ENCODE measurements at places on chromosomes 1 and 21. TPM values are rescaled to one million over a fixed set of nuclear protein-coding genes. Genes with fewer than 3 reads are reported as not detected.
A peak's percentile ranks its signal among the peaks of the same experiment; 100 is the strongest.

- no peak for DNase-seq
- H3K4me1 ChIP-seq = peaks cover 6% of the 10 kb centered on the region
- H3K4me3 ChIP-seq = no peak overlapping the region
- peaks cover 3% of the 10 kb centered on the region for H3K36me3 ChIP-seq
Observed at GRCh38 chr1:10065344-10065685, 32.6 kb downstream of the UBE4B start.

GRCh38 chr1:6519935-6520671, 28.6 kb upstream of the PLEKHG5 start:
- peaks cover 1% of the 10 kb centered on the region for H3K36me3 ChIP-seq
- H3K27ac ChIP-seq = no peak overlapping the region
- no peak overlapping the region for H3K4me3 ChIP-seq
- no peaks in the 10 kb centered on the region for H3K4me1 ChIP-seq
- DNase-seq = no peak
- H3K27me3 ChIP-seq = no peaks in the 10 kb centered on the region

The ITLN2 gene
- 0.38 TPM for total RNA-seq

DNA sequence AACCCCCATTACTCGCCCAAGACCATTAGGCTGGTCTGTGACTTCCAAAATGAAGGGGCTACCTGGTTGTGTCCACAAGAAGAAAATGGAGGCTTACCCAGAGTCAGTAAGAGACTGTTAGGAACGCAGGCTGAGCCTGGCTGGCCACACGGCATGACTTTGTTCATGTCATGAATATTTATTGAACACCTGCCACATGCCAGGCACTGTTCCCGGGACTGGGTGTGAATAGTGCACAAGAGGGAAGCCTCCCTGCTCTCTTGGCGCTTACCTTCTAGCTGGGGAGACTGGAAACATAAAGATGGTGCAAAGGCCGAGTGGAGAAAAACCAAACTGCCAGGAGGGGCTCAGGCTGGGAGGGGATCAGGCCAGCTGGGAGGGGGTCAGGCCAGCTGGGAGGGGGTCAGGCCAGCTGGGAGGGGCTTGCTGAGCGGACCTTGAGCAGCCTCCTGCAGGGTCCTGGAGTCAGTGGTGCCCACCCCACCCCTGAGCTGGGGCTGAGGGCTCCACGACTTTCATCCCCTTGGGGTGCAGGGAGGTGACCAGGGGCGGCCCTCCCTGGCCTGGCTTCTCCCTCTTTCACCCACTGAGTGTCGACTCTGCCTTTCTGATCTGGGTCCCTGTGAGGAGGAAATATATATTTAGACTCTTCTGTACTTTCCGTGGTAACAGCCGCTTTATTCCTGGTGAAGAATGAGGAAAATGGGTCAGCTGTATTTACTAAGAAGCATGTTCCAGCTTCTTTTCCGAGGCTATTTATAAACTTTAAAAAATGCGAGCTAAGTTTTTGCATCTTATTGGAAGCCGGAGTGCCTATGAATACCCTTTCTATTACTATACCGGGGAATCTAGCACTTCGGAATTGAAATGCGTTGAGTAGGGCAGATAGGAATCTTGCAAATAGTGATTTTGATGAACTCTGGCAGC, 139.0 kb downstream of the CAMTA1 start:
- DNase-seq = no peak
- H3K4me3 ChIP-seq = no peak overlapping the region
- no peaks in the 10 kb centered on the region for H3K27me3 ChIP-seq
- H3K4me1 ChIP-seq = peaks cover 7% of the 10 kb centered on the region
- no peaks in the 10 kb centered on the region for H3K36me3 ChIP-seq

DNA sequence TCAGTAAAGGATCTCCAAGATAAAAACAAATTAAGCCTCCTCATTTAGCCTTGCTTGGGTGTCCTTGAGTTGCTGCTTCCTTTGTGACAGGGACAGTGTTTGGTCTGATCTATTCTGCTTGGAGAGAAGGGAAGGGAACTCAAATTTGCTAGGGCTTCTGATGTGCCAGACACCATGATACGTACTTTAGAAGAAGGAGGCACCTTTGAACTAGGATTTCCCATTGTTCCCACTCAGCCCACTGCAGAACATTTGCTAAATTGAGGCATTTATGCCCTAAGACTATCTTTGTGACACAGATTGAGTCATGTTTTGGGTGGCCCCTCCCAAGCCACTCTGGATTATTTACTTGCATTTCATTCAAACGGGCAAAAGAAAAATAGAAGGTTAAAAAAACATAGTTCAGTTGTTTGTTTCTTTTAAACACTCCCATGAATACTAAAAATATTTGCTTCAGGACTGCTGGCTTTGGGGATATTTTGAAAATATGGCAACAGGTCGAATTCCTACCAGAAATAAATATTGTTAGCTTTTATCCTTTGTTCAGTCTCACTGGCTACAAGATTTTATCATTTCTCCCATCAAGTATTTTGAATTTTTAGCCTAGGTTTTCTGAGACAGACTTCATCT, 81.9 kb upstream of the WLS start:
- DNase-seq = no peak
- no peaks in the 10 kb centered on the region for H3K36me3 ChIP-seq
- no peaks in the 10 kb centered on the region for H3K27me3 ChIP-seq
- H3K27ac ChIP-seq = no peak overlapping the region
- H3K4me1 ChIP-seq = no peaks in the 10 kb centered on the region

The FCN3 gene
- 0.47 TPM for total RNA-seq

The C4BPA gene
- total RNA-seq = 0.09 TPM

DNA sequence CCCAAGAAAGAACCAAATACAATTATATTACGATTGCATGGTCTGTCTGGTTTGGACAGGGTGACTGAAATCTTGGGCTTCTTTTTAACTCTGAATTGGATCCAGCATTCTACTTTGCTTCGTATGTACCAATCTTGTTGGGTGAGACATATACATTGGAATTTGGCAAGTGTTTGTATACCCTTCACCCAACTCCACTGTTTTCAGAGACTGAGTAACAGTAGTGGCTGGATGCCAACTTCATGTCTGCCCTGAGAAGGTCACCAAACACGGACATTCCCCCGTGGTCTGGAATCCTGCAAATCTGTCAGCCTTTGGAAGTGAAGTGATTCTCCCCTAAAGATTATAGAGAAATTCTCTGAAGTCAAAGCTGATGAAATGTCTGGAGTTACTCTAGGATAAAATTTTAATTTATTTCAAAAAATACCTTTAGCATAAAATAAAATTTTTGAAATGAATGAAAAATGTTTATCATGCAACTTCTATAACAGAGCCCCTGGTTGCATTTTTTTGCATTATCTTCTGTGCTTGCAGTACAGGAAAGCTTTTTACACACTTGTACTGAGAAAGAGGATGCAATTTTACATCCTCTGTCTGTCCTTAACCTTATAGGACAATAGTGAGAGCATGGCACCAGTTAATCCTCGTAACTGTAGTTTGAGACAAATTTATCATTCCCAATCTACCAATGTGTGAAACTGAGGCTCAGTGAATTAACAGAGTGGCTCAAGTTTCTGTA, 201.8 kb downstream of the DISC1 start:
- no peaks in the 10 kb centered on the region for H3K36me3 ChIP-seq
- no peak for DNase-seq
- no peaks in the 10 kb centered on the region for H3K4me1 ChIP-seq

The WNT2B gene
- total RNA-seq = 0.42 TPM

The TINAGL1 gene
- 6.3 TPM for total RNA-seq

DNA sequence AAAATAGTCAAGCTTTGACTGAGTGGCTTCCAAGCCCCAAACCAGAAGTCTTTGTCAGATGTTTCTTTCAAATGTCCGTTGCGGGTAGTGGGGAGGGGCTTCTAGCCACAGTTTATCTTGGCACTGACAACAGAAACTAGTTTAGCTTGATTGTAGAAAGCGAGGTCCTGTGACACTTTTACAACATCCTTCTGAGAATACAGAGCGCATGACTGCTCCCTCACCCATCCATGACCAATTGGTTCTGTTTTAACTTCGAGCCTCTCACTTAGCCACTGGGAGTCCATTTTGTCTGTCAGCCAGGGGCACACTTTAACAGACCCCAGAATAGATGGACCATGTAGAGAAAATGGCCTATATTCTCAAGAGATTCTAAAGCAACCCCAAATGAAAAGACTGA, 199.2 kb upstream of the ST6GALNAC5 start:
- no peaks in the 10 kb centered on the region for H3K27me3 ChIP-seq
- H3K36me3 ChIP-seq = no peaks in the 10 kb centered on the region
- no peak overlapping the region for H3K4me3 ChIP-seq
- H3K27ac ChIP-seq = no peak overlapping the region
- no peaks in the 10 kb centered on the region for H3K4me1 ChIP-seq

DNA sequence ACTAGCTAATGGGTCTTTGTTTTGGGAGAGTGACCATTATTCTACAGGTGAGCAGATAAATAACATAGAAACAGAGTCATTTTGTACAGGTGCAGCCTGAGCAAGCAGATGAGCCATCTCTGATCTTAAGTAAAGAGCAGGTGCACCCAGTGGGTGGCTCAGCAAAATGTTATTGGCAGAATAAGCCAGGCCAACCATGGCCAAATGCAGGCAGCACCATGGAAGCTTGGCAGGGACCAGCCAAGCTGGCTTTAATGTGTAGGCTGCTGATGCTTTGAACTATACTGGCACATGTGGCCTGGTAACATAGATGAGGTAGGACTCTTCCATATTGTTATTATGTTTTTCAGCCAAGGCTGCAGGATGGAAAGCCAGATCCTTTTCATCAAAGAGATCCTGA, 553.3 kb upstream of the ZRANB2 start:
- no peak overlapping the region for H3K27ac ChIP-seq
- H3K4me1 ChIP-seq = peaks cover 1% of the 10 kb centered on the region
- DNase-seq = no peak

DNA sequence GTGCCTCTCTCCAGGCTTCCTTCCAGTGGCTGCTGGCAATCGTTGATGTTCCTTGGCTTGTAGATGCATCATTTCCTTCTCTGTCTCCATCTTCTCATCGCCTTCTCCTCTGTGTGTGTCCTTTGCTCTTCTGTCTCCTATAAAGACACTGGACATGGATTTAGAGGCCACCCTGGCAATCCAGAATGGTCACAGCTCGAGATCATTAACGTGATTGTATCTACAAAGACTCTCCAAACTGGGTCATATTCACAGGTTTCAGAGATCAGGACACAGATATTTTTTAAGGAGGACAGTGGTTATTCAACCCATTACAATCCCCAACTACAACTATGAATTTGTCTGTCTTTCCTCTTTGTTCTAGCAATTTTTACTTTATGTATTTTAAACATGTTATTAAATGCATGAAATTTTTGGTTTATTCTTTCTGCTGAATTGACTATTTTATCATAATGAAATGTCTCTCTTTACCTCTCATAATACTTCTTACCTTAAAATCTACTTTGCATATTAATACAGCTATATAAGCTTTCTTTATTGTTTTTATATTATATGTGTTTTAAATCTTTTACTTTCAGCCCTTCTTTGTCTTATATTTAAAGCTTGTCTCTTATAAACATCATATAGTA, 22.8 kb downstream of the CR1 start:
- DNase-seq = no peak
- H3K4me3 ChIP-seq = no peak overlapping the region
- H3K27me3 ChIP-seq = no peaks in the 10 kb centered on the region
- H3K36me3 ChIP-seq = no peaks in the 10 kb centered on the region
- H3K27ac ChIP-seq = no peak overlapping the region

The ANGPTL3 gene
- not detected for total RNA-seq

The KLHDC9 gene
- 1.9 TPM for total RNA-seq

The PRKAA2 gene
- 1.1 TPM for total RNA-seq

DNA sequence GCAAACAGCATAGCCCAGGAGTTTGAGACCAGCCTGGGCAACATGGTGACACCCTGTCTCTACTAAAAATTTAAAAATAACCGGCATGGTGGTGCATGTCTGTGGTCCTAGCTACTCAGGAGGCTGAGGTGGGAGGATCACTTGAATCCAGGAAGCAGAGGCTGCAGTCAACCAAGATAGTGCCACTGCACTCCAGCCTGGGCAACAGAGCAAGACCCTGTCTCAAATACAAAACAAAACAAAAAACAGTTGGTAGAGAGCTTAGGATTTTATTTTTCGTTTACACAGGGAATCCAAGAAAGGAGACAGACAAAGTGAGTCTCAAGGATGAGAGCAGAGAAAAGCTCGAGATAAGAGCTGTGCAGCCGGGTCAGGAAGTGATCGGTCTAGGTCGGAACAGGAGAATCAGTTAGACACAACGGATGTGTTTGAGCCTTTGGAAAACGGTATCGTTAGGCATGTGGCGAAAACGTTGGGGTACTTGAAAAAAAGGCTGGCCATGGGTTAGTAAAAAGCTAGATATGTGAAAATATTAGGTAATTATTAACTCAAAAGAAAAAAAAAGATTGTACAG, 1.7 kb upstream of the MIB2 start:
- no peak overlapping the region for H3K27ac ChIP-seq
- no peaks in the 10 kb centered on the region for H3K27me3 ChIP-seq
- H3K4me3 ChIP-seq = no peak overlapping the region
- peaks cover 4% of the 10 kb centered on the region for H3K36me3 ChIP-seq
- H3K4me1 ChIP-seq = peaks cover 28% of the 10 kb centered on the region
- DNase-seq = no peak

DNA sequence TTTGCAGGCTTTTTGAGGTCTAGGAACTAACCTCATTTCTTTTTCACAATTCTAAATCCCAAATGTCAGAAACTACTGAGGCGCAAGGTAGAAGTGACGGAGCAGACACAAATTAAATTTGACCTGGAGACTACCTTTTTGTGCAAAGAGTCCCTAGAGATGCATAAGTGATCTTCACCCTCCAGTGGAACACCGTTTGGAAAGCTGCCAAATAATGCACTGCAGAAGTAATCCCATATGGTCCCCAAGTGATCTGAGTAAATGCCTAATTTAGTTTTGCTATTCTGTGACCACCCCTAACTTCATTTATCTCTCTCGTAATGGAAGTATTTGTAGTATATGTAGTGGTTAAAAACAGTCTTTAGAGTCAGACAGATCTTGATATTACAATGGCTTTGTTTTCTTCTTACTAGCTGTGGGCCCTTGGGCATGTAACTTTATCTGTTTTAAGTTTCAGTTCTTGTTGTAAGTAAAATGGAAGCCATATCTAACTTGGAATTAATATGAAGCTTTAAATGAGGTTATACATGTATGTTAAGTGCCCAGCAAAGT, 70.4 kb upstream of the IPO9 start:
- no peak overlapping the region for H3K27ac ChIP-seq
- H3K4me1 ChIP-seq = no peaks in the 10 kb centered on the region
- no peaks in the 10 kb centered on the region for H3K27me3 ChIP-seq

DNA sequence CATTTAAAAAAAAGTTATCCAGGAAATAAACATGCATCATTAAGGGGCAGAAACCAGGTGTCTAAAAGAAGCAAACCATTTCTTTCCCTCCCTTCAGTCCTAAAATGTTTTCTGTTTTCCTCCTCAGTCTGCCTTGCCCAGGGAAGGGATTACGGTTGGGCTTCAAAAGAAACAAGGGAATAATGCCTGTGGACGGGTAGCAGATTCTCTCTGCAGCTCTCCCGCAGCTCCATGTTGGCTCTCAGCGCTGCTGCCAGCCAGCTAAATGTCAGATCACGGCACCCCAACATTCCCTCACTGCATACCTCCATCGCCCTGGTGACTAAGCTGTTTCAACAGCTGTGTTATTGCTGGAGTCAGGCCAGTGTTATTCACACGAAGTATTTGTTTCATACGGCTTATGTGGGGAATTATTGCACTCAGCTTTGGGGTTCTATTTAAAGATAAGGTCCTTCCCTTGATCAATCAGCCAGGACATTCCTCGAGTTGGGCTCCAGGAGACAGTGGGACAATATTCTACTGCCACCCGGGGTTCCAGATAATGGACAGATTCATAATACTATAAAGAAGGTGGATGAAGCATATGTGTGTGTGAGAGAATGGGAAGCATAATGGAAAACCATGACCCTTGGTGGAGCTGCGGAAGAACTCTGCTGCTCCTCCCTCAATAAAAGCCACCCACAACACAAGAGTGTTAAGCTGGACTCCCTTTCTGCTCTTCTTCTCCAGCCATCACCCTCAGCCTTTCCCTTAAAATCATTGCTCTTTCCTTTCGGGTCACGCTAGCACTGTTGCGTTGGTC, 58.2 kb downstream of the WLS start:
- H3K27ac ChIP-seq = peak overlapping the region; percentile 18
- H3K36me3 ChIP-seq = no peaks in the 10 kb centered on the region
- H3K4me1 ChIP-seq = no peaks in the 10 kb centered on the region
- H3K4me3 ChIP-seq = no peak overlapping the region

The ORC1 gene
- 15.0 TPM for total RNA-seq

Data from thymus (tissue), 14 donors.